Suppressor macrophage treated with lipopolysaccharide for 4 hours (primary cell): ENCODE measurements at places on chromosomes 13 and 19.

DNA sequence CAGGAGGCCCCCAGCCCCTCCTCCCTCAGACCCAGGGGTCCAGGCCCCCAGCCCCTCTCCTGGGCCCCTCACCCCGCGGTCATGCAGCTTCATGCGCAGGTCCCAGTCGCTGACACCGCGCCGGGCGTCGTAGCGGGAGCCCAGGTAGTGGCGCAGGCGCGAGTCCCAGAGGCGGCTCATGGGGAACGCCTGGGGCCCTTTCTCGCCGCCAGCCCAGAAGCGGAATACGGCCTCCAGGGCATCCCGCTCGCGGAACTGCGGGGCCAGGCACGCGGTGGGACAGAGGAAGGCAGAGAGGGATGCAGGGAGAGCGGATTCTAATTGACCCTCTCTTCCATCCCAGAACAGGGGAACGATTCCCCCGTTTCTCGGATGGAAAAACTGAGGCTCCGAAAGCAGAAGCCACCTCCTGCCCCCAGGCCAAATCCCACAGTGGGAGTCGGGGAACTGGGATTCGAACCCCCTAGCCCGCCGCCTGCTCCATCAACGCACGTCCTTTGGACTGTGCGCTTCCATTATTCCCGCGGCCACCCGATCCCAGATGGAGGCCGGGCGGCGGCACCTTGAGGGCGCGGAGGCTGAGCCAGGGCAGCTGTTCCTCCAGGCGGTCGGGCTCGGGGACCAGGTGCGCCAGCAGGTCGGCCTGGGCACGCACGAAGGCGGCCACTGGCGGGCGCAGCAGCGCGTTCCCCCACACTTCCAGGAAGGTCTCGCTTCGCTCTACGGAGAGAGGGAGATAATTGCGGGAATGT is 4.2 kb upstream of the TNNI3 start:
- DNase-seq, result no peak

- no peak for DNase-seq
Observed at GRCh38 chr19:5354403-5354802, 13.8 kb upstream of the PTPRS start.

- peak; percentile 75 for DNase-seq
Observed at GRCh38 chr19:13881692-13882418, 4.9 kb downstream of the NANOS3 start.

- no peak for DNase-seq
Observed at GRCh38 chr19:17497149-17497798, 14.2 kb upstream of the PGLS start.

DNA sequence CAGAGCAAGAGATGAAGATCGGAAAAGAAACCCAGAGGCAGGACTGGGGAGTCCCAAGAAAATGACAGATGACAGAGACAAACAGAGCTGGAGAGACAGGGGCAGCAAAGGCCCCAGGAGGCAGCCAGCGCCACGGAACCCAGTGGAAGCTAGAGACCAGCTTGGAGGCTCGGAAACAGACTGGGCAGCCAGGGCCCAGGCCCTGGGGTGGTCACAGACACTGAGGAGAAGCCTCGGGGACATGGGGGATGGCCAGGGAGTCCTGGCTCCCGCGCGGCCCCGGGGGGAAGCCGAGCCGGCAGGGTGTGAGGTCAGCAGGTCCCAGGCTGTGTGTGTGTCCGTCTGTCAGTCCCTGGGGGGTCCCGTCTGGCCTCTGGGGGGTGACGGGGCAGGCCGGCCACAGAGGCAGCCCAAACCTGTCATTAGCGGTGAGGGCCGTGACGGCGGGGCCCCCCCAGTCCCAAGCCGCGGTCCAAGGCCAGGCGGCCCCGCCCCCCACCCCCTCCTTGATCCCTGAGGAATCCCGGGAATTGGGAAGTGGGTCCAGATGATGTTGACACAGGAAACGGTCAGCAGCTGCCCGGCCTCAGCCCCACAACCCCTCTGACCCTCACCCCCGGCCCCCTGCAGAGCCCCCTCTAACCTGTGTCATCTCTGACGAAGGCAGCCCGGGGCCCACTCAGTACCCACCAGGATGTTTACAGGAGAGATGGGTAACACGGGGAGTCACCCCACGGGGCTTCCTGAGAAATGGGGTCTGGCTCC is 2.5 kb upstream of the TMEM190 start:
- no peak for DNase-seq

GRCh38 chr19:30374865-30375552 is 2.8 kb downstream of the ZNF536 start:
- no peak for DNase-seq

- DNase-seq, result peak; percentile 65
Observed at GRCh38 chr13:59356607-59357006, 807.1 kb downstream of the DIAPH3 start.

DNA sequence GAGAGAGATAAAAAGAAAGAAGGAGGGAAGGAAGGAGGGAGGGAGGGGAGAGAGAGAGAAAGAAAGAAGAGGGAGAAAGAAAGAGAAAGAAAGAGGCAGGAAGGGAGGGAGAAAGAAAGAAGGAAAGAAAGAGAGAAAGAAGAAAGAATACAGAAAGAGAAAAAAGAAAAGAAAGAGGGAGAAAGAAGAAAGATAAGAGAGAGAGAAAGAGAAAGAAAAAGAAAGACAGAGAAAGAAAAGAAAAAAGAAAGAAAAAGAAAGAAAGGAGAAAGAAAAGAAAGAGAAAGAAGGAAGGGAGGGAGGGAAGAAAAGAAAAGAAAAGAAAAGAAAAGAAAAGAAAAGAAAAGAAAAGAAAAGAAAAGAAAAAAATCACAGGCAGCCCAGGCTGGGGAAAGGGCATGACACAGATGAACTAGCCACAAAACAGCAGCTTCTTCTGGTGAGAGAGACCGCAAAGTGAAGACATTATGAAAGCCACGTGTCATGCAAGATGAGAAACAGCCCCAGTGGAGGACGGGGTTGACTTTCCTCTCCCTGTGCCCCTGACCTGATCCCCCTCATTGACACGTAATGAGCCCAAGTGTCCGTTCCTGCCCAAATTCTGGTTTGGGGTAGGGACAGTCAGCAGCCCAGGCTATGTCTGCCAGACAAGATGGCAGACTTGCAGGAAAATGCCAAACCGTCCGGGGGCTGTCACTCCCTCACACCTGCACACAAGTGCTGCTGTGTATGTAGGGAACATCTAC is 102.1 kb downstream of the INSR start:
- DNase-seq, result peak; percentile 52

DNA sequence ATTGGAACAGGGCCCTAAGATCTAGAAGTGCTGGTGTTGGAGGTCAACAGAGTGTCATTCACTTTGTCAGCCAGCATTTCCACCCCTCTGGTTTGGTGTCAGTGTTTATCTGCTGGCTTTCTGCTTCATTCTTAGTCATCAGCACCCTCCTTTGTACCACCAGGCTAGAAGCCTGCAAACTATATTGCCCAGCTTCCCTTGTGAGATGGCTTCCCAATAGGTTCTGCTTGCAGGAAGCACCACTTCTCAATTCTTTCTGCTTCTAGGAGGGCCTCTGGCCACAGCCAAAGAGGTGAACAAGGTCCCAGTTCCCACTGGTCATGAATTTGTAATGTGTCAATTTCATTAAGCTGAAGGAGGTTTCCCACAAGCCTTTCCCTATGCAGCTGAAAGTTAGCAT is 36.4 kb upstream of the CALM3 start:
- no peak for DNase-seq

DNA sequence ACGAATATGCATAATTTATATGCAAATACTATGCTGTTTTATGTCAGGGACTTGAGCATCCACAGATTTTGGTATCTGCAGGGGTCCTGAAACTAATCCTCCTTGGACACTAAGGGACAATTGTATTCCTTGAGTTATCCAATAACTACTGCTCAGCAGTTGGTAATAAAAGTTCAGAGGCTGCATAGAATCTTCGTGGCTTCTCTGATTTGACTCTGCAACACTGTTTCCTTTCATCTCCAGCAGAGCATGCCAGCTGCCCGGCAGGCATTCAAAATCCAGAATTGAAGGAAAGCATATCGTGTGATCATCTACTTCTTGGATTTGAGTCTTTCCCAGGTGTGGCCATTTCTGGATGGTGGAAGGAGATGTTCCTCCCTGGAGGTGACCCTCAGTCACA is 64.5 kb upstream of the MRI1 start:
- DNase-seq, result no peak

DNA sequence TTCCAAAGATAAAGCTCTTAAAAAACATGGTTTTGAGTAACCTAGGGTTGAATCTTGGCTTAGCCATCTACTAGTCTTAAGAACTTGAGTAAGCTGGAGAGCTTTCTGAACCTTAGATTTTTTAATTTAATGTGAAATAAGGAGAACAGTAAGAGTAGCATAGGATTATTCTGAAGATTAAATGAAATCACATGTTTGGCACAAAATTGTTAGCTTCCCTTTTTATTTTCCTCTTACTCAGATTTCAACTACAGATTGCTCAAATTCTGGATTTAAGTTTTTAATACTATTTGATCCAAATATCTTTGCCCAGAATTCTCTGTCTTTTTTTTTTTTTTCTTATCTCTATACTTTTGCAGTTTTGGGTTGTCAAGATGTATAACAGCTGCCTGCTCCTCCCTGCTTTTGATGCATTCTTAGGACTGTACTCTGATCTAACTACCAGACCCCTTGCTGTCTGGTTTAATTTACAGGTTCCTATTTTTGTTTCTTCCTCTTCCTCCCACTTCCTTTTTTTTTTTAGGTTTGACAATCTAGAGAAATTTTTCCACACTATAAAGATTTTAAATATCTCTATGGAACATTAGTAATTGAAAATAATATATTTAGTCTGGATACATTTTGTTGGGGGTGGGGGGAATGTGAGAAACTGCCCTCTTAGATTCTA is 12.3 kb downstream of the POMP start:
- peak; percentile 26 for DNase-seq

DNA sequence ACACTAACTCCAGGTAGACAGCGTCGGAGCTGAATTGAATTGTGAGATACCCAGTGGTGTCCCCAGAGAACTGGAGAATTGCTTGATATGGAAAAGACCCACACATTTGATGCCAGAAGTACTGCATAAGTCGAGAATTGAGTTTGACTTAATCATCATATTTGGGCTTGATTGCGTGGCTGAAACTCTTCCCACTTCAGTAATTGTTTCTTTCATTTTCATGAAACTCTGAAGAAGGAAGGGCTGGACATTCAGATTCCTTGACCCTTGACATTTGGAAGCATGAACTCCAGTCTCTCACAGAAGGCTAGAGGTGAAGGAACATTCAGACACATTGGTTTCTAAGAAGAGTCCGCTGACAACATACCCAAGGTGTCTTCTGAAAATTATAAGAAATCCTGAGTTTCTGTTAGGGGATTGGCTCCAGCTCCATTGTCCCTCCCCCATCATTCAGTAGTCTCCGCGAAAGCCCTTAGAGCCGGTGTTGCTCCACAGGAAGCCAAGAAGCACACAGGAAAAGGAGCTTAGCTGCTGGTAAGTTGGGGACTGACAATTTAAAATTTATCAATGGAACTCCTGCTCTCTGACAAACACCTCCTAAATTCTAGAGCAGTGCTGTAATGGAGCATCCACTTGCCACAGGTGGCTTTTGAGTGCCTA is at the start of gene FPR2:
Gene FPR2 (plus strand): TSS at position 484 of the 660 bp plus-strand sequence. CDS start 7,479 bp downstream, outside the sequence.
- peak; percentile 81 for DNase-seq

GRCh38 chr19:40216777-40217026 is 1.5 kb downstream of the TTC9B start:
- no peak for DNase-seq

DNA sequence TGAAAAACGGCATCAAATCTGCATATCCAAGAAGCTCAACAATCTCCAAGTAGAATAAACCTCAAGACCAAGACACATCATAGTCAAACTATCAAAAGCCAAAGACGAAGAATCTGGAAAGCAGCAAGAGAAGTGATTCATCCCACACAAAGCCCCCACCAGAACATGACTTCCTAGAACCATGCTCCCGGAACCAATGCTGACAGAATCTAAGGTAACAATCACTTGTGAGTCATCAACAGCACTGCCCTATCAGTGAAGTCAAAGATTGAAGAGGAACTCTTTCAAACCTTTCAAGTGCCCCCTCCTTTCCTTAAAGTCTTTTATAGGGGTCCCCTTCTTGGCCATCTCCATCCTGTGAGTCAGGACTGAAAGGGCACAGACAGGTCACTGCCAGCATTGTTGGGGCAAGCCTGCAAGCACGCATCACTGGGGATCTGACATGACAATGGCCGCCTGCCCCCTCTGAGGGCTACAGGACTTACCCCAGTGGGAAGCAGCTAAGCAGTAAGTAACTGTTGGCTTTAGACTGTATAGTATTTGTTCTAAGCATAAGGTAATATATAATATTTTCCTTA is at the start of gene CCDC70:
Gene CCDC70 (plus strand): TSS at position 247 of the 578 bp plus-strand sequence. CDS start 3,443 bp downstream, outside the sequence.
- DNase-seq, result no peak

GRCh38 chr13:100773923-100774663 is 99.5 kb upstream of the TMTC4 start:
- DNase-seq, result no peak

DNA sequence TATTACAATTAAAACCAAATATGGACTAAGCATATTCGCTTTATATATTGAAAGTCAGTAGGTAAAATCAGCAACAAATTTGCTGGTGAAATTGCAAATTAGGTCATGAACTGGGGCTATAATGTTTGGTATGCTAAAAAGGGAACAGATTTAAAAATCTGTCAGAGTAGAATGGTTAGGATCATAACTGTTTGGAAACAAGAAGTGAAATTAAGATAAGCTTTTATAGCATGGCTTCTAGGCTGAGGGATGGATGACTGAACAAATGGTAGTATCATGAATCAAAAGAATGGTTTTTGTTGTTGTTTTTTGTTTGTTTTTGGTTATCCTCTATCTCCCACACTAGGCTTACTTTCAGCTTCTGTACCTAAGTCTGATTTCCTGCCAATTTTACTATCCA is 1090.4 kb downstream of the PCDH9 start:
- DNase-seq, result no peak

DNA sequence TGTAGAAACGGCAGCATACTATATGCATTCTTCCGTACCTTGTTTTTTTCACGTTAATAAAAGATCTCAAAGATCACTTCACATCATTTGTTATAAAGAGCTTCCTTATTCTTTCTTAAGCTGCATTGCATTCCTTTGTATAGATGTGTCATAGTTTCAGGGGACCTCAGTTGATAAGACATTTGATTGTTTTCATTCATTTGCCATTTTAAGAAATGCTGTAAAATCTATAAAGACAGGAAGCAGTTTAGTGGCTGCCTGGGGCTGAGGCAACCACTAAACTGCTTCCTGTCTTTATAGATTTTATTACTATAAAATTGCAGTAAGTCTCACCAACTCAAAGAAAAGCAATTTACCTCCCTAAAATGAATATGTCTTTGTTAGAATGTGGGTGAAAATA is 59.4 kb downstream of the ZDHHC20 start:
- no peak for DNase-seq

DNA sequence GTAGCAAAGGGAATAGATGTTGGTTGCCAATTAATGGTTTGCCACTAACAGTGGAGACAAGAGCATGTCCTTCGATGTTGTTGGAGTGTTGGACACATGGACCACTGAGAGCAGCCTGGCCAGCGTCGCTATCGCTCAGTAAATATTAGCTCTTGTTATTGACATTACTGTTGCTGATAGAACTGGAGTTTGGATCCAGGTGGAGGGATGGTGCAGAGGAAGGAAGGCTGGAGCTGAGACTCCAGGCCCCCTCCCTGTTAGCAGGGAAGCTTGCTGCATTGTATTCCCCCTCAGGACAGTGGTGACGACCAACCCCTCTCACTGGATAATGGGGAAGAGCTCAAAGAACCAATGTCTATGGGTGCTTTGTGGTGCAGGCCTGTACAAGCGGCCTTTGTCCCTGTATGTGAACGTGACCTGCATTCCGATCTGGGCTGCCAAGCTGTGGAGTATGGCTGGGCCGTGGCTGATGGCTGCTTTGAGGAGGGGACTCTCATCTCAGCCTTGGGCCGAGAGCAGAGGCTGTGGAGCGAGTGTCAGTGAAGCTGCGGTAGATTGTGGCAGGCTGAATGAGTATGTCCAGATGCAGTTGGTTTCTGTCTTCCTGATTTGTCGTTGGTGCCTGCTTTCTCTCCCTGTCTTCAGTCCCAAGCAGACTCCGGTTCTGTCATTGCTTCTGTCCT is 7.0 kb downstream of the CLASRP start:
- DNase-seq, result no peak
